ENCODE measurements at places on chromosomes 16 and 17. TPM values are rescaled to one million over a fixed set of nuclear protein-coding genes. Genes with fewer than 3 reads are reported as not detected.

The TMEM114 gene
- not detected for total RNA-seq

The MMP25 gene
- 0.63 TPM for total RNA-seq

The YPEL2 gene
- 14.1 TPM for total RNA-seq

The EFNB3 gene
- 19.7 TPM for total RNA-seq

The SLC2A4 gene
- not detected for total RNA-seq

The TMEM256 gene
- total RNA-seq = 42.9 TPM

The EVPLL gene
- total RNA-seq = not detected
